ENCODE measurements at places on chromosomes 5 and 9. TPM values are rescaled to one million over a fixed set of nuclear protein-coding genes. Genes with fewer than 3 reads are reported as not detected.
A peak's percentile ranks its signal among the peaks of the same experiment; 100 is the strongest.

- H3K36me3 ChIP-seq: no peaks in the 10 kb centered on the region
- no peak overlapping the region for H3K4me3 ChIP-seq
- no peak overlapping the region for H3K27ac ChIP-seq
- DNase-seq: no peak
These were observed 204.8 kb downstream of the CDH9 start for GRCh38 chr5:26833596-26833995.

- H3K4me3 ChIP-seq: no peak overlapping the region
- peak; percentile 74 for DNase-seq
- no peaks in the 10 kb centered on the region for H3K27me3 ChIP-seq
- peak overlapping the region; percentile 47 for H3K27ac ChIP-seq
- no peaks in the 10 kb centered on the region for H3K36me3 ChIP-seq
These were observed 34.8 kb upstream of the GLRX start for GRCh38 chr5:95857185-95857945.

The FAM114A2 gene
- total RNA-seq: 18.9 TPM

DNA sequence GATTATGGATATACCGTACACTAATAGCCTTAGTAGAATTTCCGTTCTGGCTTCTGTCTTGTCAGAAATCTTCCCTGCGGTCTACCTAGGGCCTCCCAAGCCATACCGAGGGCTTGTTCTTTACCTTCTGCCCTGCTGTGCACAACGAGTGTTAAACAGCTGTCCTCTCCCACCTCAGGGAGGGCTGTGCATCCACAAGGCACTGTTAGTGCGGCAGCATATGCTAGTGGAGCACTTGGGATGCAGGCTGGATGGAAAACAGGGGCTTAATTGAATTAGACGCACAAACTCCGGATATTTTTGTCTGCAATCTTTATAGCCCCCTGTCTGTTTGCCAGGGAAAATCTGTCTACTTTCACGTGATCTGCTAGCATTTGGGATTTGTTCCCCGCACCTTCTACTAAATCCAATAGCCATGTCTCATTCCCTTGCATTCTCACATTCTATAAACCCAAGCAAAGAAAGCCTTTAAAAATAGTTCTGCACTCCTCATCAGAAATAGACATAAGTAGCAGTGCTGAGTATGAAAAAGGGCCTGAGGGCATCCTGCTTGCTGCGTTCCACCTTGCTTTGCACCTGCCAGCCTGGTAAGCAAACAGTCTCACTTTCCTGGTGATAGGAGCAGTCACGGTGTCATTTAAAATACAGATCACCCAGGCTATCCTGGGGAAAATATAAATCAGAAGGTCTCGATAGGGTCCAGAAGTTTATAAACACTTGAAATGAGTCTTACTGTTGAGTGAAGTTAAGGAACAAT lies 382.6 kb downstream of the RASEF start:
- H3K27me3 ChIP-seq: no peaks in the 10 kb centered on the region
- H3K36me3 ChIP-seq: no peaks in the 10 kb centered on the region
- no peaks in the 10 kb centered on the region for H3K4me1 ChIP-seq

The ZFP2 gene
- 2.4 TPM for total RNA-seq

GRCh38 chr5:144335561-144335960 lies 164.9 kb downstream of the KCTD16 start:
- no peak overlapping the region for H3K4me3 ChIP-seq
- no peak overlapping the region for H3K27ac ChIP-seq
- no peaks in the 10 kb centered on the region for H3K27me3 ChIP-seq

- no peaks in the 10 kb centered on the region for H3K27me3 ChIP-seq
- DNase-seq: no peak
- H3K27ac ChIP-seq: no peak overlapping the region
- H3K4me3 ChIP-seq: no peak overlapping the region
- H3K4me1 ChIP-seq: no peaks in the 10 kb centered on the region
- no peaks in the 10 kb centered on the region for H3K36me3 ChIP-seq
These were observed 146.7 kb downstream of the SSBP2 start for GRCh38 chr5:81604193-81604592.

- no peak overlapping the region for H3K4me3 ChIP-seq
- H3K27me3 ChIP-seq: no peaks in the 10 kb centered on the region
- H3K36me3 ChIP-seq: no peaks in the 10 kb centered on the region
- no peak overlapping the region for H3K27ac ChIP-seq
These were observed 235.7 kb upstream of the HAPLN1 start for GRCh38 chr5:83956386-83956785.

The SPOCK1 gene
- 52.6 TPM for total RNA-seq

The SCGB3A1 gene
- 2.0 TPM for total RNA-seq

The CYLC2 gene
- not detected for total RNA-seq

The RAI14 gene
- total RNA-seq: 22.4 TPM
